ENCODE measurements at places on chromosomes 2 and 18.
A peak's percentile ranks its signal among the peaks of the same experiment; 100 is the strongest.

GRCh38 chr2:19667085-19667484 is 234.7 kb downstream of the TTC32 start:
- peak; percentile 61 for DNase-seq

DNA sequence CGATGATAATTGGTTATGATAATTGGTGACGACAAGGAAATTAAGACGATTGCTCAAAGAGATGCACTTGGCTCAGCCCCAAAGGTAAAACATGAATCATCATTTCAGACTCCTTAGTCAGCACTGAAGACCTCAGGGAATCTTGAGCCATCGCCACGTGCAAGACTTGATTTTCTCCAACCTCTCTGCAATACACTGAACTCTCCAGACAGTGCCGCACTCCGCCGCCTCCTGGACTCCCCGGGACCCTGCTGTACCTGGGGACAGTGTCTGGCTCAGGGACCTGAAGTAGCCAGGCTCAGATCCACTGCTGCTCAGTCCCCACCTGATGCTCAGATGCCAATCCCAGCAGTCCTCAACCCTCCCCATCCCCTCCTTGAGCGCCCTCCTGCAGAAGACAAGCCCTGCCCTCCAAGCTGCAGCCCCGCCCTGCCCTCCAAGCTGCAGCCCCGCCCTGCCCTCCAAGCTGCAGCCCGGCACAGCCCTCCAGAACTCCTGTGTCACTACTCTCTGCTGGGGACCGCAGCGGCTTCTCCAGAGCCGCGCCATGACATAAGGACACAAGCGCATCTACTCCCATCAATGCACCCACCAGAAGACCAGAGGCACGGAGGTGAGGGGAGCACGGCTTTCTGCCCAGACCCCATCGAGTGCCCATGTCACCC is 1.1 kb downstream of the TMEM18 start:
- DNase-seq, result peak; percentile 93

DNA sequence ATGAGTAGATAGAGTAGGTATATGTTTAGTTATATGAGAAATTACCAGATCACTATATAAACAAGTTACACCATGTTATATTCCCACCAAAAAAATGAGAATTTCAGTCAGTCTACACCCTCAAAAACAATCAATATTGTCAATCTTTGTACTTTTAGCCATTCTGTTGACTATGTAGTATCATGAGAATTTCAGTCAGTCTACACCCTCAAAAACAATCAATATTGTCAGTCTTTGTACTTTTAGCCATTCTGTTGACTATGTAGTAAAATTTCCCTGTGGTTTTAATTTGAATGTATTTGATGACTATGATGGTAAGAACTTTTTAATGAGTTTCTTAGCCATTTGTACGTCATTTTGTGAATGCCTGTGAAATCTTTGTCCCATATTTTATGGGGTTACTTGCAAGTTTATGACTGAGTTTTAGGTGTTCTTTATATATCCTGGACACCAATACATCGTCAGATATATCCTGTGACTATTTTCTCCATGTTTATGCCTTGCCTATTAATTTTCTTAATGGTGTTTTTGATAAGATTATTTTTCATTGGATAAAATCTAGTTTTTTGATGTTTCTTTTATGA is 528.4 kb upstream of the SPHKAP start:
- DNase-seq, result no peak

GRCh38 chr2:226601881-226602662 is 197.5 kb downstream of the IRS1 start:
- no peak for DNase-seq

- DNase-seq, result peak; percentile 15
Observed at GRCh38 chr2:231883468-231883881, 42.7 kb downstream of the NPPC start.

- DNase-seq, result peak; percentile 94
Observed at GRCh38 chr2:127025359-127026166, 81.4 kb downstream of the BIN1 start.
